ENCODE measurements at places on chromosomes 5 and 9.

DNA sequence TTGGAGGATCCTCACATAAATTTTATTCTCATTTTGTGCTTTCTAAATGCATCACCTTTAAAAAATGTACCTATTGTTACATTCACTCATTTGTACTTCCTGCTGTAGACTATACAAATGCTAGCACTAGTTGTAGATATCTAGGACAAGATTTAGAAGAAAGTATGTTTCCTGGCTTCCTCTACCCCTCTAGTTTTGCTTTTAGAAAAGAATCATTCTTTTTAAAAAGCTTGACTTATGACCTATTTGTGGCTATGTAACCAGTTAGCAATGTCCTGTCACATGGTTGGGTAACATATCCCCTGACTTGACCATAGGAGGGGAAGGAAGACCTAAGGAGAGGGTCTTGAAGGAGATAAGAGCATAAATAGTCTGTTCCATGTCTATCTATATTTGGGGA, 13.3 kb downstream of the CAMK4 start:
- peak; percentile 56 for DNase-seq

GRCh38 chr9:112059966-112060320, 115.2 kb downstream of the SUSD1 start:
- no peak for DNase-seq

DNA sequence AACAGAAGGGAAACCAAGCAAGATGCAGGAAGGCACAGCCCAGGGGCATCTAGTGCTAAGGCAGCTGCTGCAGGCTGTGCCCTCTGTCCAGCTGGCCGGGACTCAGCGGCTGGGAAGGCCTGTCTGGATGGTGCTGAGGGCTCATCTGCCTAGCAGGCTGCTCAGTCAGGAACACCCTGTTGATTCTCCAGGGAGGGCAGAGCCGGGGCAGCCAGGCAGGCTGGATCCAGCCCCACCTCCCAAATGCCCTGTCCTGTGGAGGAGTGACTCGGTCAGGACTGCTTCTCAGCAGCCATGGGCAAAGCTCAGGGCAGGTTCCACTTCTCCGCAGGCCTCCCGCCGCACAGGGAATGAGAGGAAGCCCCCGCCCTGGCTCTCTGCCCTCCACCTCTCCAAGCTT, 7.8 kb upstream of the LCN9 start:
- no peak for DNase-seq

DNA sequence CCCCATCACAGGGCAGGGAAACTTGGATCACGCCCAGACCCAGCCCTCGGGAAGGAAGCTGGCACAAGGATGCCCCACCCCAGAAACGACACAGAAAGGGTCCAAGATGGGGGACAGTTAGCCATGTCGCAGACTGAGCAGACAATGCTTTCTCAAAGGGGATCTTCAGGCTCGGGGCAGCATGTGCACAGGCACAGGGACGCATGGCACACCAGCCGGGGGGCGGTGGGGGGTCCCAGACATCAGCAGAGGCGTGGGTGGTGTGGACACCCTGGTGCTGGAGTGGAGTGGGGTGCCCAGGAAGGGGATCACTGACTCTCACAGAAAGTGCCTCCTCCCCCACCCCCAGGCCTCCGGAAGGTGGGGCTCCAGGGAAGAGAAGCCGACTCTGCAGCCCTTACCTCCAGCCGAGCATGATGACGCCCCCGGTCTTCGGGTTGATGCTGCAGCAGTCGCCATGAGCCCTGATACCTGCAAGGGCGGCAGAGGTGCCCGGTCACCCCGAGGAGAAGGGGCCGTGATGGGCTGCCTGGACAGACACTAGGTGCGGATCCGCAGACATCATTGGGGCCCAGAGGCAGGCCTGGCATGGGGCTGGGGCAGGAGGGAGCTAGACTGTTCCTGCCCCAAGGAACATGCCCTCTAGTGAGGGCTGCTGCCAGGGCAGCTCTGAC, 44.5 kb upstream of the ZNF354A start:
- no peak for DNase-seq

DNA sequence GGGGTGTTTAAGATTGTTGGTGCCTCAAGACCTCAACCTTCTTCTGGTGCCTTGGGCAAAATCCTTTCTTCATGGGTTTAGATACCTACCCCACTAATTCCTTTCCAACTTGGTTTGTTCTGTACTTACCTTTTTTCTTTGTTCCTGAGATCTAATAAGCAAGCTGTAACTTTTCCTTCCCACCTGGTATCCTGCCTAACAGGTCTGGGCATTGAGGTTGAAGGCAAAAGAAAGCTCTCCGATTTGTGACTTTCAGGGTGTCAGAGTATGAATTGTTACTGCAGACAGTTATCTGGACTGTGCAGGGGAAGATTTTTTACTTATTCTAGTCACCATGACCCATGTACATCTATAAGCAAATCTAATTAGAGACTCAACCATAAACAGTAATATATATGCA, 162.6 kb upstream of the DMRT1 start:
- DNase-seq, result no peak

- DNase-seq, result peak; percentile 76
Measured at GRCh38 chr5:81014348-81014747, 54.2 kb downstream of the RASGRF2 start.

GRCh38 chr9:112249277-112249676, 74.2 kb upstream of the SUSD1 start:
- peak; percentile 72 for DNase-seq

DNA sequence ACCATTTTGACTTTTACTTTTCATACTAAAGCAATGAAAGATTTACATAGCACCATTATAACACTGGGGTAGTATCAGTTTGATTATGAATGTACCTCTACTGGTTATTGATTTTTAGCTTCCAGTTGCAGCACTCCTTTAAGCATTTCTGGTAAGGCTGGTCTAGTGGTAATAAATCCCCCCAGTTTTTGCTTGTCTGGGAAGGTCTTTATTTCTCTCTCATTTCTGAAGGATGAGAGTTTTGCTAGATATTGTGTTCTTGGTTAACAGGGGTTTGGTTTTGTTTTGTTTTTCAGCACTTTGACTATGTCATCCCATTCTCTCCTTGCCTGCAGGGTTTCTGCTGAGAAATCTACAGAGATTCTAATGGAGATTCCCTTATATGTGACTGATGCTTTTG, 26.9 kb upstream of the IGFBPL1 start:
- no peak for DNase-seq

GRCh38 chr5:116575326-116576052, 866 bp upstream of the SEMA6A start:
- no peak for DNase-seq

GRCh38 chr5:157348049-157348400, 82.1 kb downstream of the CYFIP2 start:
- DNase-seq, result no peak

- DNase-seq, result no peak
Measured at GRCh38 chr5:175162036-175162435, 281.9 kb downstream of the DRD1 start.

- DNase-seq, result no peak
Measured at GRCh38 chr5:101838435-101838834, 457.6 kb downstream of the SLCO4C1 start.

DNA sequence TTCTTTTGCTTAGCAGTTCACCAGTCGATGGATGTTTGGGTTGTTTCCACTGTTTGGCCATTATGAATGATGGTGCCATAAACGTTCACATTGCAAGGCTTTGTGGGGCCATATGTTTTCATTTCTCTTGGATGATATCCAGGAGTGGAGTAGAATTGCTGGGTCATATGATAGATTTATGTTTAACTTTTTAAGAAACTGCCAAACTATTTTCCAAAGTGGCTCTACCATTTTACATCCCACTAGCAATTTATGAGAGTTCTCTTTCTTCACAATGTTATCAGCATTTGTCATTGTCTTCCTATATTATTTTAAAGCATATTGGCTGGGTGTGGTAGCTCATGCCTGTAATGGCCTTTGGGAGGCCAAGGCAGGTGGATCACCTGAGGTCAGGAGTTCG, 5.2 kb downstream of the GPR107 start:
- DNase-seq, result no peak

DNA sequence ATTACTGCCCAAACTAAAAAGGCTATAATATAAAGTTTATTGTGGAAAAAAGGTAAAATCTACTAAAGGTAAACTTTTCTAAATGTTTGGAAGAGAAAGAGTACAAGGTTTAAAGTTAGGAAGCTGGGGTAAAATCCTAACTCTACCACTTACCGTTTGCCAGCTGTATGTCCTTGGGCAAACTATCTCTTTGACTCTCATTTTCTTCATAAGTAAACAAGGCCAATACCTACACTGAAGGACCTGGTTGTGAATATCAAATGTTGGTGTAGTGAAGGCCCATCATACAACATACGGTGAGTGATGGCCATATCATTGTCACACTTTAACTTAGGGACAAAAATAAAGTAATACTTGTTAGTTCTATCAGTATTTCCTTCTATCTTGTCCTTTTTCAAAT, 34.9 kb downstream of the ABHD17B start:
- DNase-seq, result no peak
